ENCODE measurements at places on chromosomes 13 and 19. TPM values are rescaled to one million over a fixed set of nuclear protein-coding genes. Genes with fewer than 3 reads are reported as not detected.

HSD17B14 gene
- 16.1 TPM for total RNA-seq

ZNF433 gene
- not detected for total RNA-seq

ZNF772 gene
- total RNA-seq, result 1.8 TPM

ABHD13 gene
- 5.0 TPM for total RNA-seq

CD70 gene
- 12.1 TPM for total RNA-seq

GPR32 gene
- not detected for total RNA-seq

DCT gene
- total RNA-seq, result not detected

ZNF284 gene
- total RNA-seq, result 0.38 TPM

ZNF302 gene
- total RNA-seq, result 13.1 TPM

LILRB2 gene
- total RNA-seq, result 0.09 TPM

FFAR3 gene
- total RNA-seq, result not detected

IL12RB1 gene
- not detected for total RNA-seq

GFY gene
- total RNA-seq, result 0.13 TPM

TNFSF9 gene
- 4.6 TPM for total RNA-seq

LGI4 gene
- total RNA-seq, result 0.26 TPM

CEBPA gene
- 9.4 TPM for total RNA-seq

TEX26 gene
- not detected for total RNA-seq

CASP14 gene
- not detected for total RNA-seq

GRIN3B gene
- 2.6 TPM for total RNA-seq

GADD45GIP1 gene
- total RNA-seq, result 52.6 TPM

UNC13A gene
- total RNA-seq, result 1.7 TPM

ISOC2 gene
- 58.3 TPM for total RNA-seq

ACP7 gene
- total RNA-seq, result not detected

ARID3A gene
- 5.6 TPM for total RNA-seq

CLDND2 gene
- 3.3 TPM for total RNA-seq

ZNF222 gene
- 3.3 TPM for total RNA-seq

ZNF491 gene
- not detected for total RNA-seq

CLEC4M gene
- total RNA-seq, result not detected

RAB20 gene
- 2.5 TPM for total RNA-seq

SULT2B1 gene
- 15.6 TPM for total RNA-seq

FLT1 gene
- 0.03 TPM for total RNA-seq

APLP1 gene
- 93.9 TPM for total RNA-seq

DIRAS1 gene
- 4.0 TPM for total RNA-seq

GIPR gene
- total RNA-seq, result 2.0 TPM

ELAVL1 gene
- total RNA-seq, result 65.5 TPM

USF2 gene
- total RNA-seq, result 111 TPM

SIGLEC6 gene
- total RNA-seq, result not detected

ZNF382 gene
- 0.10 TPM for total RNA-seq

PLVAP gene
- total RNA-seq, result not detected

CLEC11A gene
- total RNA-seq, result 11.1 TPM

CACNG6 gene
- 11.8 TPM for total RNA-seq

OR7D2 gene
- total RNA-seq, result 0.02 TPM

HIPK4 gene
- 0.34 TPM for total RNA-seq

ZNF808 gene
- total RNA-seq, result 0.04 TPM

CYP4F11 gene
- 4.6 TPM for total RNA-seq

Data from A549 treated with AZD2906 at 1 μM for 4 hours (cell line).